GM10248 (cell line): ENCODE measurements at places on chromosomes 2 and 18.

DNA sequence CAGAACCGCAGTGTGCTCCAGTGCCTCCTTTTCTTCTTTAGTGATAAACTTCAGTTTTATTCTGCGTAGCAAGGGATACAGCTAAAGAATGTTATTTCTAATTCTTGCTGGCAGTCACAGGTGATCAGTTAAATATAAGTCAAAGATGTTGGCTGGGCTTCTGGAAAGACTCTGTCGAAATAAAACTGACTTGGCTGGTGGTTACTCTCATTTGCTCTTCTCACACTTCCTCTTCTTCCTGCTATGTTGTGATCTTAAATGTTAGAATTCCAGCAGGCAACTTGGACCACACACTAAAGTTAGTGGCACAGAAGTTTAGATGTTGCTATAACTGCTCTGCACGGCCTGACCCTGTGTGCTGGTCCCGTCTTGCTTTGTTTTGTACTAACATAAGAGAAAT is 278.6 kb downstream of the CDH19 start:
- DNase-seq, result no peak

DNA sequence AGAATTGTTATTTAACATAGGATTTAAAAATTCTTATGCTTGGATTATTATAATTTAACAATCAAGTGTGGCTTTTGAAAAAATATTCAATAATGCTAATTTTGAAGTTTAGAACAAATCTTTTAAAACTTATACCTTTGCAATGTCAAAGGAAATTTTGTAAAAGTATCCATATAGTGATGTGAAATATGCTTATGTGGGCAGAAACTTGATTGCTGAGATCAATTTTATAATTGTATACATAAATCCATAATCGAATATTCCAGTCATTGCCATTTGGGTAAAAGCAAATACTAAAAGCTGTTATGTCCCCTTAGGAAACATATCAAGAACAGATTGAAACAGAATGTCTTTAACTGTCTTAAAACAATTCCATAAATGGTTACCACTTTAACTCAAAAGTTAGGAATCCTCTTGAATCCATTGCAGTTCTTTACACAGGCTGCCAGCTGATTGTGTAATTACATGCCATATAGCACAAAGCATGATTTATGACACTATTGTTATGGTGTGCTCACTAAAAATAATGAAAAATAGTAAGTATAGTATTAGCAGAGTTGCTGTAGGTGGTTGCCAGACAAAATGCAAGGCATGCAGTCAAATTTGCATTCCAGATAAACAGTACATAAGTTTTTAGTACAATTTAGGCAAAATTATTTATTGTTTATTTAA is 24.2 kb downstream of the PLCL1 start:
- DNase-seq, result no peak

- no peak for DNase-seq
Observed at GRCh38 chr2:186349508-186349907, 136.6 kb upstream of the ZC3H15 start.

DNA sequence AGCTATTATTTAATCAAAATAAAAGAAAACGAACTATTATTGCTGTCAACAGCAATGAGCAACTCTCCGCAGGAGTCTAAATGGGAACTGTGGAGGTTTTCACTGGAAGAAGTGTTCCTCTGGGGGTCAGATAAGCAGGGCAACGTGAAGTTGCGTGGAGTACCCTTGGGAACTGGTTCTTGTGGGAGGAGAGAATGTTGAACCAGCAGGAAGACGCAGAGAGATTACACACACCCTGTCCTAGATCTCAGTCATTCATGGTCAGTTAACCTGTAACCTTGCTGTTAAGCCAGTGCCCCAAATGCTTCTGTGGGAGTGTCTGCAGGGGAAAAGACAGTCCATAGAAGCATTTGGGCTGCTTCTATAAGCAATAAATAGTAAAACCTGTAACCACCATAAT is 20.4 kb upstream of the CABLES1 start:
- DNase-seq, result no peak

GRCh38 chr18:808086-808485 is 4.0 kb downstream of the YES1 start:
- DNase-seq, result no peak

DNA sequence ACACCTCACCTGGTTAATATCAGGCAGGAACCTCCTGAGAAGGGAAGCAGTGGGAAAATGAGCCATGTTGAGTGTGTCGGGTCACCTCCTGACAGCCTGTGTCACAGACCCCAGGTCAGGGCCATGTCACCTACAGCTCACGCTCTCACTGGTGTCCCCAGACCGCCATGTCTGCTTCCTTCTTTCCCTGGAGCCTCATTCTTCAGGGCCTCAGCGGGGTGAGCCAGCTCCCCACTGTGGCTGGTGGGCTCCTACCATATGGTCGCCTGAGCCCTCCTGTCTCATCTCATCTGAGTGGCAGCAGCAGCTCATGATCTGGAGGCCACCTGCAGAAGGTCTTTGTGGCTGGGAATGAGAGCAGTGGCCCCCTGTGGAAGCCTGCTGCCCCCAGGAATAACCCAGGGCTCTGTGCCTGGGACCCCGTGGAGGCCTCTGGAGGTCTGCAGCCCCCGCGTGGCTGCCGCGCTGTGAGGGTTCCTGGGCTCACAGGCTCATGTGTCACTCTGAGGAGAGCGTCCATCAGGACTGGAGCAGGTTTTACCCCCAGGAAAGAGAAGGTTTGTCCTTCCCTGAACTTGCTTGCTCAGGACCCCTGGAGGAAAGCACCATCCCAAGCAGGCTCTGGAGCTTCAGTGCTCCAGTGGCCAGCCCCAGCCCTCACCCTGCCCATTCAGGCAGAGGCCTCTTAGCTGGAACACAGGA is 56.4 kb downstream of the FAM168B start:
- DNase-seq, result no peak

DNA sequence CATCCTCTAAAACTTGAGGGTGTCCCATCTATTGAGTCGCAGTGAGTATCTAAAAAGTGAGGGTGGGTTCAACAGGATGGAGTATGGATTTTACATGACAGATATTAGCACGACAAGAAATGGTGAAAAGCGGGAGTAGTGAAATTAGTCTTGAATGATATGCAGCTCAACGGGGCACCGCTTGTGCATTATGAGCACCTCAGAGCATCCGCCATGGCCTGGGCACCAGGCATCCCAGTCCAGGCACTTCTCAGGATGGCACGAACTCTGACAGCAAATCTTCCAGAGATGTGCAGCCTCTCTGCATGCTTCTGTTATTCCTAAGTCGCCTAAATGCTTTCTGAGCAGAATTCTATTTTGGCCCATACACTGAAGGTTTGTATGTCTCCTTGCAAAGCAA is 57.1 kb downstream of the ZNF516 start:
- no peak for DNase-seq
